DMS79 treated with DMSO at 0.1 percent for 48 hours (cell line): ENCODE measurements at places on chromosomes 7 and 10.

- no peak for DNase-seq
Measured at GRCh38 chr10:44042926-44043602, 341.8 kb downstream of the CXCL12 start.

DNA sequence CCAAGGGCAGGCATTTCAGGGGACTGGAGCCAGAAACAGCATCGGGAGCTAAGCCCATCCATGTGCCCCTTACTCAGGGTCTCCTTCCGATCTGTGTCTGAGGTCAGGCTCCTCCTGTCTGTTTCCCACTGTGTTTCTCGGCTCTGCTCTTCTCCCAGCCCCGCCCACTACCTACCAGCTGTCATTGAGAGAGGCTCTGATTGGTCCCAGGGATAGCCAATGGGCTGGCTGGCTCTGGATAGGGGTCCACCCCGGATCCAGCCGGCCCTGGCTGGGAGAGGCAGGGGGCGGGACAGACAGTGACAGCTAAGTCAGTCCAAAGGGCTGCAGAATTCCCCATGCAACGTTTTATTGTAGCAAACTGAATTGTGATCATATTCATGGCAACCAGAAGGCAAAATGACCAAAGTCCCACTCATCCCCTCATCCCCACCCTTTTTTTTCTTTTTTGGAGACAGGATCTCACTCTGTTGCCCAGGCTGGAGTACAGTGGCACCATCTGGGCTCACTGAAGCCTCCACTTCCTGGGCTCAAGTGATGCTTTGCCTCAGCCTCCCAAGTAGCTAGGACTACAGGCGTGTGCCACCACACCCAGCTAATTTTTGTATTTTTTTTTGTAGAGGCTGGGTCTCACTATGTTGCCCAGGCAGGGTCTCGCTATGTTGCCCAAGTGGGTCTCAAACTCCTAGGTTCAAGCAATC lies 76.3 kb downstream of the CLIP2 start:
- no peak for DNase-seq

DNA sequence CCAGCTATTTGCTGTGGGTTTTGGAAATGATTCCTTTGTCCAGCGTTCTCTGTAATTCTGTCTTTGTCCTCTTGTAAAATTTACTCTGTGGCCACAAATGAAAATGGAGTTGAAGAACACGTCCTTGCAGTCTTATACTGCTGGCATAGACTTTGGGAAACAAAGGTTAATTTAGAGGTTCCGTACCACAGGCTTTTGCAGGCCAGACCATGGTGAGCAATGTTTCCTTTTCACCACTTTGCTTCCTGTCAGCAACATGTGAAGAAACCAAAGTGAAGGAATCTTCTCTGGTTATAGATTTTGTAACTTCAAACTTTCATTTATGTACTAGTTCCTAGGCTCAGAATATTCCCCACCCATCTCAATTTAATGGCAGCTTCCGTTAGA lies 488.5 kb downstream of the MDFIC start:
- no peak for DNase-seq

GRCh38 chr7:2009541-2010001 lies 223.2 kb downstream of the MAD1L1 start:
- peak; percentile 34 for DNase-seq

DNA sequence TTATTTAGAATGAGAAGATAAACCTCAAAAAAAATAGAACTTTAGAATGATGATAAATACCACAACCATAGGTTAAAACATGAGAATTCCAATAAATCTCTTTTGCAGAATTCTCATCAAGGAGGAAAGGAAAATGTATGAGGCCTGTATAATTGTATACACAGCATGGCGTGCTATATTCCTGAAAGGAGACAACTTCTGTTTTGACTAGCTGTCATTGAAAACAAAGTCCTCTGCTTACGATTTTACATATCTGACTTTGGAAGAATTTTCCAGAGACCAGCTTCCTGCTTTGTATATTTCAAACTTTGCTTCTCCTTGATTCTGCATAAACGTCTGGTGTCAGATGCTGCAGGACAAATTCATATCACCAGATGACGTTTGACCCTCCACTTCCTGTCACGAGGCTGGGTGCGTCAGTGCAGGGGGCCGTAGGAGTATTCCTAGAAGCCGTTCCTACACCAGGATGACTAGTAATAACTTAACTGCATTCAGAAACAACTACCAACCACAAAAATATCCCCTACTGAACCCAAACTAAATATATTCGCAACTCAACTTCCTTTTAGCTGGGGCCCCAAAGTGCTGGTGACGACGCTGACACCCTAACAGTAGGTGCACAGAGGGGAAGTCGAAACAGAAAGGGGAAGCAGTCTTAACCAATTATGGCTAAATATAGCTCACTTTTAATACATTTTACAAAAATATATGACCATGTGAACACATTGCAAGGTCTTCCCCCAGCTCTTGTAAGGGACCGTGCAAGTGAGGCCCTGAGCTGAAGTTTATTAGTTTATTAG lies 178.6 kb upstream of the INHBA start:
- no peak for DNase-seq

GRCh38 chr7:157329447-157329846 lies 7.4 kb upstream of the DNAJB6 start:
- no peak for DNase-seq

DNA sequence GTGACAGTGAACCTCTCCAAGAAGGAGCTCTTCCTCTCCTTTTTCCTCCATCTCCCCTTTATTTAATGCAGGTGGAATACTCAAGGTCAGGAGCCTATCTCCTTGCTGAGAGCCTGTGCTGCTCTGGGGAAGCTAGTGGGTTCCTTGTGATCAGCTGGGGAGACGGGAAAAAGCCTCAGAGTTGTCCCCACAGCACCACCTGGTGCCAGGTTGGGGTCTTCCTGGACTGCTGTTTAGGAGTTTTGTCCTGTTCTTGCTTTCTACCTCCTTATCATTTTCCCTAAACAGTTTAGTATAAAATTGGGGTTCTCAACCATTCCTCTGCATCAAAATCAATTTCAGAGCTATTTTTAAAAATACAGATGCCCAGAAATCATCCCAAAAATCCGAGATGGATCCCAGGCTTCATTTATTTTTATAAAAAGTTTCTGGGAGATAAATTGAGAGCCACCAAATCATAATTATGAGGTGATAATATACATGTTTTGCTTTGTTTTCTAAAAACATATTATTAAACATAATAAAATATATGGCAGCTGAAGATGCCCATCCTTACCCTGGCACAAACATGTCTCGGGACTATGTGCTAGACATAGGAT lies 44.3 kb downstream of the MACC1 start:
- DNase-seq, result no peak

- DNase-seq, result no peak
Measured at GRCh38 chr10:7857262-7857661, 39.0 kb downstream of the TAF3 start.

DNA sequence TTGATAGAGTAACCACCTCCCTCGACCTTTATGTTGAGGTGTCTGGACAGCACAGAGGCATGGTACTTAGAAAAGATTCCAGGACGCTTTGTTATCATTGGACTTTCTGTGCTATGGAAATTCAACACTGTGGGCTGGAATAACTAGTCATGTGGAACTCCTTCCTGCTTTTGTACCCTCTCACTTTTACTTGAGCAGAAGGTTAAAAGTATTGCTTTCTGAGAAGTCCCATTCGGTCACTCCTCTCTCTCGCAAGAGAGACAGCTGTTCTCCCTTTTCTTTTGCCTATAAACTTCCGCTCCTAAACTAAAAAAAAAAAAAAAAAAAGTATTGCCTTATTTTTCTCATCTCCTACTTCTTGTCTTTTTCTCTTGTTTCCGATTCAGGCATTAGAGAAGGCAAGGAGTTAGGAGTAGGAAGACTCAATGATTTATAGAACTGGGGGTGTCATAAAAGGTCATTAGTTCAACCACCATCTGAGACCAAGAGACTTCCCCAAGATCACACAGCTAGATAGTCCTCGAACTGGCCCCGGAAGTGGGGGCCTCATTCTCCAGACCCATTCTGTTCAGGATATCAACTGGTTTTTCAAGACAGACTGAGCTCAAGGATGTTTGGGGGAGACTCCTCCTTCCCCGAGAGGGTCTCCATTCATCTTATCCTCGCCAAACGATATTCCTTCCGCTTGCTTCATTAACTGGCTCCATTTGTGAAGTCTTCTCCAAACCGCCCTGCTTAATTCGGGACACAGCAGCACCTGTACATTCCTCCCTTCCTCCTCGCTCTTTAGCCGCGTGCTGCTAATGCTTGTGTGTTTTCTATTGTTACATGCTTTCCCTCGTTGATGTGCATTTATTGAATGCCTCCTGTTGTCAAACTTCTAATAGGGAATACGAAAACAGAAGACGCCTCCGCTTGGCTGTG lies 995 bp upstream of the INPP5F start:
- peak; percentile 9 for DNase-seq

DNA sequence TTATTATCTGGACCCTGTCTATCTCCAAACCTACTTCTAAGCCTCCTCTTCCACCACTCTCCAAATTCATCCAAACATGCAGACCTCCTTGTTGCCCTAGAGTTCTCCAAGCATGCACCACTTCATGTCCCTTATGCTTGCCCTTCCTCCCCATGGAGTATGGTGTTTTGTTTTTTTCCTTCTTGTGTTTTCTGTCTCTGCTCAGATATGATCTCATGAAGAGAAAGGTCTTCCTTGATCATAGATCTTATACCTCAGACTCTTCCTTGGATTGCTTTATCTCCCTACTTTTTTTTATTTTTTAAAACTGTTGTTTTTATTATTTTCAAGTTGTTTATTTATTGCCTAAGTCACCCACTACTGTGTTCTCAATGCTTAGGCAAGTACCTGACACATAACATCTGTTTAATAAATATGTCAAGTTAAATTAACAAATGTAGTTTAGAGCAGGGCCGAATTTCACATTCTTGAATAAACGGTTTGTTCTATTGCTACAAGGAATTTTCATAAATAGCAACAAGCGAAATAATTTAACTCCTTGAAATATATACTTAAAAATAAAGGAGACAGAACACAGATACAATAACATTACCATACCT lies 84.5 kb downstream of the HGF start:
- no peak for DNase-seq

GRCh38 chr7:111364413-111364812 lies 197.9 kb downstream of the IMMP2L start:
- DNase-seq, result no peak

- peak; percentile 72 for DNase-seq
Measured at GRCh38 chr7:22146961-22147512, 201.3 kb upstream of the CDCA7L start.

GRCh38 chr10:30719832-30720231 lies 90.3 kb upstream of the LYZL2 start:
- no peak for DNase-seq

DNA sequence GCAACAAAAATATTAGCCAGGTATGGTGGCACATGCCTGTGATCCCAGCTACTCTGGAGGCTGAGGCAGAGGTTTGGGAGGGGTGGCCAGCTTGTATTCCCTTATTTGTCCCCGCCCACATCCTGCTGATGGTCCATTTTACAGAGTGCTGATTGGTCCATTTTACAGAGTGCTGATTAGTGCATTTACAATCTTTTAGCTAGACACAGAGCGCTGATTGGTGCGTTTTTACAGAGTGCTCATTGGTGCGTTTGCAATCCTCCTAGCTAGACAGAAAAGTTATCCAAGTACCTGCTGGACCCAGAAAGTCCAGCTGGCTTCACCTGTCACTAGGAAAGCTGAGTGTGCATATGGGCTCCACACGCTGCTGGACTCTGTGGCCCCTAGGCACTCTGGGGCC lies 40.0 kb upstream of the RASGEF1A start:
- no peak for DNase-seq

DNA sequence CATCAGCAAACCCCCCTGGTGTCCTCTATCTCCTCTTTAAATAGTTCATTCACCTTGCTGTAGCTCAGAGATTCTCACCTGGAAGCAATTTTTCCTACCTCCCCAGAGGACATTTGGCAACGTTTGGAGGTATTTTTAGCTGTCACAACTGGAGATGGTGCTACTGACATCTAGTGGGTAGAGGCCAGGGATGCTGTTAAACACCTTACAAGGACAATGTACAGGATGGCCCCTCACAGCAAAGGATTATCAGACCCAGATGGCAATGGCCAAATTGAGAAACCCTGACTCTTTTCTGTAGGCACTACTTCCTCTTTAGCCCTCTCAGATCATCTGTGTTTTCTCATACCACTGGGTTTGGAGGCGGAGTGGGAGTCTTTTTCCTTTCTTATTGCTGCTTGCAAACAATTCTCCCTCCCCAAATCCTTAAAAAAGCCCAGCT lies 13.2 kb upstream of the TRA2A start:
- peak; percentile 64 for DNase-seq

DNA sequence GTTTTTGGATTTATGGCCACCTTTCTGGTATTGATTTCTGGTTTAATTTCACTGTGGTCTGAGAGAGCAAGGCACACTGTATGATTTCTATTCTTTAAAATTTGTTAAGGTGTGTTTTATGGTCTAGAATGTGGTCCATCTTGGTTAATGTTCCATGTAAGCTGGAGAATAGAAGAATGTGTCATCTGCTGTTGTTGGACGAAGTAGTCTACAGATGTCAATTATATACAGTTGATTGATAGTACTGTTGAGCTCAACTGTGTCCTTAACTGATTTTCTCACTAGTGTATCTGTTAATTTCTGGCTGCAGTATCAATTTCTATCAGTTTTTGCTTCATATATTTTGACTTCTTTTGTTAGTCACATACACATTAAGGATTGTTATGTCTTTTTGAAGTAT lies 127.1 kb downstream of the MLLT10 start:
- no peak for DNase-seq

DNA sequence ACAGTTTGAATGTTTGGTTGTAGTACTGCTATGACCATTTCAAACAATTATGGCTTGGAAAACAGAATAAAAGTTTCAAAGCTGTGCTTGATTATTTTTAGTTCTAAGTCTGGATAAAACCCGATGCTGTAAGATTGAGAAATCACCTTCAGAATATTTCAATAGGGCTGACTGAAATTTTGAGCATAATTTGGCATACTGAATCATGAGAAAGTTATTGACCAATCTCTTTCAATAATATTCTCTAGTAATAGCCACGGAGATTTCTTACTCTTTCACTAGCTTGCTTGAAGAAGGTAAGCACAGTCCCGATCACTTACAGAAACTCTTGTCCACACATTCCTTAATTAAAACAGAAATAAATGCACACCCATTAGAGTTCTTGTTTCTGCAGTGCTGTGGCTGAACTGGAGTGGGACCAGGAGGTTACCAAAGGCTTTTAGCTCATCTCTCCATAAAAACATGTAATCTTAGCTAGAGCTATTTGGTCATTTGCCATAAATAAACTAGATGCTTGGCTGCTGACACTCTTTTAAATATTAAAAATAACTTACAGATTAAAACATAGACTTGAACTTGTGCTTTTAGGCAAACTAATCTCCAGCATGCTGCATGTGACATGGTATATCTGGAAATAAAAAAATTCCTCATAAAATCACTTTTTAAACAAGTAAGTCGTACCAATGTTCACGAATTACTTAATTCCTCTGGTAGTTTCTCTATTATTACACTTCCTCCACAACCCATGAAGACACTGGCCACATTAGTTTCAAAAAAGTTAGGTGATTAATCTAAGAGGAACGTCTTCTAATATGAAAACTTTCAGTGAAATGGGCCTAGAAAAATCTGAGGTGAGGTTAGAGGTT lies 97.8 kb downstream of the AGMO start:
- DNase-seq, result no peak

DNA sequence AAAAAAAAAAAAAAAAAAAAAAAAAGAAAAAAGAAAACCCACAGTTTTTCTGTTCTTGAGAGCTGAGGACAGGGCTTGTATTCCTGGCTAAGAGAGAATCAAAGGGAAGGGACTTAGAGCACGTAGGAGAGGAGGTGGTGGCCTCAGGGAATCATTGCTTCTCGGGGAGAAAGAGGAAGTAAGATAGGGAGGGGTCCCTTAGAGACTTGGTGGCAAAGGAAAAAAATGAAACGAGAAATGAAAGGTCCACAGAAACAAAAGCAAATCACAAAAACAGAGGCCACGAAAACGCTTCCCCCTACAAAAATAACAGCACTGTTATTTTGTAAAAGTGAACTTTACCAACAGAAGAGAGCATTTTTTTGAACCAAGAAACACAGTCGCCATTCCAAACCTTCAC lies 323.1 kb upstream of the GALNT17 start:
- DNase-seq, result no peak
